ENCODE measurements at places on chromosomes 7 and 10.

DNA sequence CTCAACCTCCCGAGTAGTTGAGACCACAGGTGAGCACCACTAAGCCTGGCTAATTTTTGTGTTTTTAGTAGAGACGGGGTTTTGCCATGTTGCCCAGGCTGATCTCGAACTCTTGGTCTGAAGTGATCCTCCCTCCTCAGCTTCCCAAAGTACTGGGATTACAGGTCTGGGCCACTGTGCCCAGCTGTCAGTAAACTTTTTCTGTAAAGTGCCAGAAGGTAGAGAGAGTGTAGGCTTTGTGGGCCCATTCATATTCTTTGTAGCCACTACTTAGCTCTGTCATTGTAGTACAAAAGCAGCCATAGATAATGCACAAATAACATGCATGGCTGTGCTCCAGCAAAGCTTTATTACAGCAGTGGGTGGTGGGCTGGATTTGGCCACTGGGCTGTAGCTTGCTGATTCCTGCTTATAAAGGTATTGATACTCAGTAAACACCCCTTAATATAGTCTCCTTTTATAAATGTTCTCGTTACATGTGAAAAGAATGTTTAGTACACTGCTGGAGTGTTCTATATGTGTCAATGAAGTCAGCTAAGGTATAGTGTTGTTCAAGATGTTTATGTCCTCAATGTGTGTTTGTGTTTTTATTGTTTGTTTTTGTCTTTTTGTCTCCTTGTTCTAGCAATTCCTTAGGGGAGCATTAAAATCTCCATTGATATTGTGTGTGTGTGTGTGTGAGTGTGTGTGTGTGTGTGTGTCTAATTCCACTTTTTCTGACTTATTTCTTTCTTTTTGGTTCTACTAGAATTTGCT, 644.7 kb upstream of the DPP6 start:
- DNase-seq = no peak

- no peak for DNase-seq
Measured at GRCh38 chr7:115005953-115006352, 84.1 kb downstream of the MDFIC start.

DNA sequence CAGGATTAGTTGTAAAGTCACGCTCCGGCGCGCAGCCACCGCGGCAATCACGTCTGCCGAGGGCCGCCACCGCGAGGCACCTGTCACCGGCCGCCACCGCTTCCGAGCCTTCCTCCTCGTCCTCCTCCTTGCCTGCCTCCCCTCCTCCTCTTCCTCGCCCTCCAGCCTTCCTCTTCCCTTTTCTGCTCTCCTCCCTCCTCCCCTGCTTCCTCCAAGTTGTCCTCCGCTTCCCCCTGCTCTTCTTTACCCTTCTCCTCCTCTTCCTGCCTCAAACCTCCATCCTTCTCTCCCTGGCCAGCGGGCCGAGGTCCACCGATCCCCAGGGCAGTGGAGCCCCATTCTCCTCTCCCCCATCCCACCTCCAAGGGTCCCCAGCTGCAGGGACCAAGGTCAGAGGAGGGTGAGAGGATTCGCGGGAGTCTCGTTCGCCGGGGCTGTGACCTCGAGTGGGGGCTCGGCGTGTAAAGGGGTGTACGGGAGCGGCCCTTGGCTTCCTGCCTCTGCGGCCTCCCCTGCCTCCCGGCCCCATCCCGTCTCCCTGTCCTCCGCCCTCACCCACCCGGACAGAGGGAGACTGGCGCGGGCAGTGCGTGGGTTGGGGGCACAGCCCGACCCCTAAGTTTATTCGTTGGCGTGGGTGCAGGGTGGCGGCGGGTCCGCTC, 89.5 kb upstream of the PAX2 start:
- no peak for DNase-seq

- DNase-seq = no peak
Measured at GRCh38 chr7:154937837-154938236, 65.1 kb downstream of the PAXIP1 start.

GRCh38 chr7:118590107-118590506, 365.6 kb downstream of the ANKRD7 start:
- no peak for DNase-seq

DNA sequence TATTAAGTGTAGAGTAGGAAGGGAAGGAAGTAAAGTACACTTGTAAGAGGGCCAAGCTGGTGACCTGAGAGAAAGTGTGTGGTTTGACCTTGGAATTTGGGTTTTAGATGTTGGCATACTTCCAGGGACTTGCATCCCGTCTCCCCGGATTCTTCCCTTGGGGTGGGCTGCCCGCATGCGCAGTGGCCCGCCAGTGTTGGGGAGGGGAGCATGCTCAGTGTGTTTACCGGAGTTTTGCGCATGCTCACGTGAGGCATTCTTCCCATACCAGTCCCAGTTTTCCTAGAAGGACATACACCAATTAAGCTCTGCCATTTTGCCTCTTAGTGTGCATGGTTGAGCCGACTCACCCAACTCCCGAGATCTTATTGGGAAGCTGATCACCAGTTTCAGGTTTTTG, 9.4 kb downstream of the PDSS1 start:
- DNase-seq = no peak

GRCh38 chr7:29596593-29597178, 33.1 kb downstream of the PRR15 start:
- DNase-seq = no peak

DNA sequence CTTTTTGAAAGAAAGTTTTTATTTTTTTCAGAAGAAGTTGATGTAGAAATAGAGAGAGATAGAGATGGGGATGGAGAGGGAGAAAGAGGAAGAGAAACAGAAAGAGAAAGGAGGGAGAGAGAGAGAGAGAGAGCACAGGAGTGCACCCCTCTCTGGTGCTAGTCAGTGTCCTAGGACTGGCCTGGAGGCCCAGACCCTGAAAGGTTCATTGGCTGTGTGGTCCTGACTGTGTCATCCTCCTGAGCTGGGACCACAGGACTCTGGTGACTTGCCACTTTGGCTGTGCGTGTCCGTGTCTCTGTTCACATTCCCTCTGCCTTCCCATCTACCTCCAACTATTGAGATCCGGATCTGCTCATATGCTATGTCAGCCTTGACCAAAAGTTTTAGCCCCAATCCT, 62.1 kb upstream of the SHH start:
- no peak for DNase-seq

DNA sequence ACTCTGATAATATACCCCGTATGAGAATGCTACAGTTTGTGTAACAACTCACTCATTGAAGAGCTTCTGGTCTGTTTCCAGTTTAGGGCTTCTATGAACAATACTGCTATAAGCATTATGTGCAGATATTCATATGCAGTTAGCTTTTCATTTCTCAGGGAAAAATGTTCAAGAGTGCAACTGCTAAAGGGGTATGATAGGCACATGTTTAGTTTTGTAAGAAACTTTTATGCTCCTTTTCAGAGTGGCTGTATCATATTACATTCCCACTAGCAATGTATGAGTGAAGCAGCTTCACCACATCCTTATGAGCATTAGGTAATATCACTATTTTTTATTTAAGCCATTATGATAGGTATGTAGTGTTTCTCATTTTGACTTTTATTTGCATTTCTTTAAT, 182.6 kb upstream of the CXCL12 start:
- DNase-seq = no peak

DNA sequence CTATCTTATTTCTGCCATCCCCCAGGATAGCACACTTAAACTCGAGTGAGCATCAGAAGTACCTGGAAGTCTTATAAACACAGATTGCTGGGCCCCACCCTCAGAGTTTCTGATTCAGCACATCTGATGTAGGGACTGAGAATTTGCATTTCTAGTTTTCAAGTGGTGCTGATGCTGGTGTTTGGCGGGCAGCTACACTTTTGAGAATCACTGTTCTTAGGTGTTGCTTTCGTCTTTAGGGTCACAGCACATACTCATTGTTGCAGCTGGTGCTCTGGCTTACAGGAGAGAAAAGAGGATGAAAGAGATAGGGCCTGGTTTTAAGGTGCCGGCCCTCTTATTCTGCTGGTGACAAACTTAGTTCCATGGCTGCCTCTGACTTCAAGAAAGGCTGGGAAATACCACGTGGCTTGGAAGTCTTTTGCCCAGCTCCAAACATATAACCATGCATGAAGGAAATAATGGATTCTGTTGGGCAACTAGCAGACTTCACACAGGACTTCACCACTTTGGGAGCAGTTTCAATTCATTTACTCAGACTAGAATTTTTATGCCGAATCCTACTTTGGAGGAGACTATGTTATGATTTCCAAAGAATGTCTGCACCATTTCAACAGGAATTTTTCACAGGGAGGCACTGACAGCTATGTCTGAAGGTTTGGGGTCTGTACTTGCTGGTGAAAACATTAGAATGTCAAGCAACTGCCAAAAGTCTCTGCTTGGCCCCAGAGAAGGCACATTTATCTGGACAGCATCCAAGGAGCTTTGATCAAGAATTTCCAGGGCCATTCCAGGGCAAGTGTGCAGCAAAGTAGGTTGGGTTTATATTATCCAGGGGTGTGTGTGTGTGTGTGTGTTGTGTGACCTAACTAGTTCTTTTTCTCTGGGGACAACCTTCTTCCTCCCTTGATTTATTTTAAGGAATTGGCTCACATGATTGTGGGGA, 6.9 kb upstream of the MINDY4 start:
- no peak for DNase-seq

- DNase-seq = no peak
Measured at GRCh38 chr7:32158751-32159745, 88.8 kb upstream of the PDE1C start.
